Activated CD4-positive, CD25-positive, alpha-beta regulatory T cell treated with anti-CD3 and anti-CD28 coated beads, Interleukin-2, amount 50 U/mL, for 24 hours (primary cell): ENCODE measurements at places on chromosomes 6 and 20.

- no peak for ATAC-seq
Observed at GRCh38 chr6:11294228-11294627, 61.8 kb upstream of the NEDD9 start.

- no peak for ATAC-seq
Observed at GRCh38 chr6:168678588-168678987, 237.6 kb downstream of the SMOC2 start.

DNA sequence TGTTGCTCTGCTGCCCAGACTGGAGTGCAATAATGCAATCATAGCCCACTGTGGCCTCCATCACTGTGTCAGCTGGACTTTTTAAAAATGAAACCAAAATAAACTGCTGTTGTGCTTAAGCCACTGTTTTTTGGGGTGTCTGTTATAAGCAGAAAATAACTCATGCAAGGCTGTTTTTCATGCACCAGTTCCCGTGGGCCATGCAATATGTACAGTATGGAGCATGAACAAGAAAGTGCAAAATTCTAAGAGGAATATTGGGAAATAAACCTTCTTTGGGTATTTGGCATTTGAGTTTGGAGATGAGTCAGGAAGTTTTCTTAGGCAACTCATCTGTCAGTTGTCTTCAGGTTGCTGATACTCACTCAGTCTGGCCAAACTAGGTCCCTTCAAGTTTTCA lies 14.9 kb upstream of the ZFAND3 start:
- ATAC-seq, result no peak

DNA sequence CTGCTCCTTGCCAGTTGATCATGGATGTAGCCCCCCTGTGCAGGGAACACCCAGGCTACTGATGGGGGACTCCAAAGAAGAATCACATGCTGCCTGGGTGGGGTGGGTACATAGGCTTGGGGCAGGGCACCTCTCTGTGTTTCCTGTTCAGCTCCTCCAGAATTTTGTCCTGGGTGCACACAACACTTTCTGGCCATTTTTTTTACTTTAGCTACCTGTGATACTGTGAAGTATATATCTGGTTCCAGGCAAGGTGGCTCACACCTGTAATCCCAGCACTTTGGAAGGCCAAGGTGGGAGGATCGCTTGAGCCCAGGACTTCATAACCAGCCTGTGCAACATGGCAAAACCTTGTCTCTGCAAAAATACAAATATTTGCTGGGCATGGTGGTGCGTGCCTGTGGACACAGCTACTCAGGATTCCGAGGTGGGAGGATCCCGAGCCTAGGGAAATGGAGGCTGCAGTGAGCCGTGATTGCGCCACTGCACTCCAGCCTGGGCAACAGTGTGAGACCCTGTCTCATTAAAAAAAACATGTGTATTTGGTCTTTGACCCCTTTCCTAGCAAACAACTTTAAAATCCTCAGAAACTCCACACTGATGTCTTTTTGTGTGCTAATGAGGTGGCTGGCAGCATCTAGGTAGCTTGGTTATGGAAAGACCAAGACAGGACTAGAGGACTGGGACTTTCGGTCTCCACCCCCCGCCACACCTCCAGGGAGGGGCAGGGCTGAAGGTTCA lies 14.1 kb downstream of the SLC4A11 start:
- no peak for ATAC-seq

- peak; percentile 89 for ATAC-seq
Observed at GRCh38 chr6:149863698-149864577, at the start of gene LRP11. Gene LRP11 (minus strand): TSS chr6:149864359. CDS start chr6:149864020, 339 bp downstream.

DNA sequence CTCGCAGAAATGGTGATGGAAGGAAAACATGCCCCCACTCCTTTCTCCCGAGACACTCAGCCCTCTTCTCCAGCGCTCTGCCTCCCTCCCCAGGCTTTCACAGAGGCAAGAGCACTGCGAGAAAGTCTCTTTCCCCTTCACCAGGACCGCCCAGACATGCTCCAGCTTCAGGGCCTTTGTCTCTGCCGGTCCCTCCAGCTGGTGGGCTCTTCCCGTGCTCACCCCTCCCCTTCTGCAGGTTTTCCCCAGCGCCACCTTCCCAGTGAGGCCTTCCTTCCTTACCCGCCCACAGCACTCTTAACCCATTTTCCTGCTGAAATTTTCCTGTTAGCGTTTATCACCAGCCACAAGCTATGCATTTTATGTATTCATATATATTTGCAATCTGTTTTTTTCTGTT lies 86.2 kb downstream of the TFAP2C start:
- no peak for ATAC-seq

GRCh38 chr20:63693083-63693732 lies 3.2 kb upstream of the TNFRSF6B start:
- ATAC-seq, result no peak

DNA sequence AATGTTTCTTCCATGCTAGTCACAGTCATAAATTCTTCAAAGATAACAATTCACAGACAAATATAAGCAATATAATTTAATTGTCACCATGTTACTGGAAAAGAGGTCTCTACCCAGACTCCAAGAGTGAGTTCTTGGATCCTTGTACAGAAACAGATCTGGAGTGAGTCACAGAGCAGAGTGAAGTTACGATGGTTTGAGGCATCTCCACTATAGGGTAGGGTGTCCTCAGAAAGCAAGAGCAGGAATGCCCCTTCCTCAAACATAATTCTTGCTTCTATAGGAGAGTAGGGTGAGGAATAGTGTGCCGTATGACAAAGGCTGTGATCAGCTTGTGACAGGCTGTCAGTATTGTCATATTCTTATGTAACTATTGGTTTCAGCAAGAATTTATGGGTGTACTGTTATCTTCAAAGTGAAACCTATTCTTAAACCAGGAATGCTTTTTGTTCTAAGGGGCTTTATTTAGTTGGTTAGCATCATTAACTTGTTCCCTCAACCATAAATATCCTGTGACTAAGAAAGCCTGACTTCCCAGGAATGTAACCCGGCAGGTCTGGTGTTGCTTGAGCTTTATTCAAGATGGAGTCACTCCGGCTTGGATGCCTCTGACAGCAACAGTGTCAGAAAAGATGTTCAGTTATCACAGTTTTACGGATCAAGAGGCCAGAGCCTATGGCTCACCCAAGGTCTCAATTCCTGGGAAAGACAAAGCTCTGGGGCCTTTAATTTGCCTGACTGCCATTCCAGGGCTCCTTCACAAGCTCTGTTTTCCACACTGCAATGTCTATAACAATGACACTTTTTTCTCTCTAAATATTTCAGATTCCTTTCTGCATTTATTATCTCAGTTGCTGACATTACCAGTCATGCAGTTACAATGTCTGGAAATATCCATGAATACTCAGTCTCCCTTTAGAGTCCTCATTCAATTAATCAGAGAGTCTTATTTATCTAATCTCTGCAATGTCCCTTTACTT lies 298.6 kb downstream of the C6orf118 start:
- no peak for ATAC-seq

- no peak for ATAC-seq
Observed at GRCh38 chr6:79750806-79751205, 119.7 kb downstream of the SH3BGRL2 start.

- peak; percentile 63 for ATAC-seq
Observed at GRCh38 chr6:9521152-9521530, 893.7 kb downstream of the TFAP2A start.
